A673 (cell line): ENCODE measurements at places on chromosomes 3 and 15.

GRCh38 chr3:78645628-78646310, 1122.0 kb downstream of the ROBO1 start:
- peak; percentile 87 for DNase-seq

DNA sequence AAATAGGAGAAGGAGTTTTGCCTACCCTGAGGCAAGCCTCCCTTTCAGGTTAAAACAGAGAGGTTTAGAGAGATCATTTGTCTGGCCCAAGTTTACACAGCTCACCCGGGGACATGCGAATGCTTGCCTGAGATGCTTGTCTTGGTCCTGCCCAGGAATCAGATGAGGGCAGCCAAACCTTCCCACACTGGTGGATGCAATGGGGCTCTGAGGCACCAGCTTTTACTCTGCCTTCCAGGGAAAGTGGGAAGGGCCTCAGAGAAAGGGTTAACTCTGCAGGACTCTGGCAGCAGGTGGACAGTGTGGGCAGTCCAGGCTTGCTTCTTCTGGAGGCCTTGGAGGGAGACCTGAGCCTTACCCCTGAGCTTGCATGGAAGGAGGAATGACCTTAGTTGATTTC, 90.0 kb downstream of the LRRK1 start:
- DNase-seq, result no peak

DNA sequence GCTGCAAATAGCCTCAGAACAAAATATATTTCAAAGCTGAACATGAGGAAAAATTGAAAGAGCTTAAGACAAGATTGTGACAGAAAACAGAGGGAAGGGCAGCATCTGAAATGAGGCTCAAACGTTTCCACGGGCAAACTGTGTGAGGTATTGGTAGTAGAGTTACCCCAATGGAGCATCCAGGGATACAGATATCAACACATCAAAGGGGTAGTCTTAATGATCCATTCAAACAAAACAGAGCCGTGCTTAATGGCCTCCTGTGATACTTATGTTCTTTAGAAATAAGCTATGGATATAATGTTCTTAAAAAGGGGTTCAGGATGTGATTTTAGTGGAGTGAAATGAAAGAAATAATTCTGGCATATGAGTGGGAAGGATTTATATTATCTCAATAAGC, 430.3 kb upstream of the PDZRN3 start:
- no peak for DNase-seq

DNA sequence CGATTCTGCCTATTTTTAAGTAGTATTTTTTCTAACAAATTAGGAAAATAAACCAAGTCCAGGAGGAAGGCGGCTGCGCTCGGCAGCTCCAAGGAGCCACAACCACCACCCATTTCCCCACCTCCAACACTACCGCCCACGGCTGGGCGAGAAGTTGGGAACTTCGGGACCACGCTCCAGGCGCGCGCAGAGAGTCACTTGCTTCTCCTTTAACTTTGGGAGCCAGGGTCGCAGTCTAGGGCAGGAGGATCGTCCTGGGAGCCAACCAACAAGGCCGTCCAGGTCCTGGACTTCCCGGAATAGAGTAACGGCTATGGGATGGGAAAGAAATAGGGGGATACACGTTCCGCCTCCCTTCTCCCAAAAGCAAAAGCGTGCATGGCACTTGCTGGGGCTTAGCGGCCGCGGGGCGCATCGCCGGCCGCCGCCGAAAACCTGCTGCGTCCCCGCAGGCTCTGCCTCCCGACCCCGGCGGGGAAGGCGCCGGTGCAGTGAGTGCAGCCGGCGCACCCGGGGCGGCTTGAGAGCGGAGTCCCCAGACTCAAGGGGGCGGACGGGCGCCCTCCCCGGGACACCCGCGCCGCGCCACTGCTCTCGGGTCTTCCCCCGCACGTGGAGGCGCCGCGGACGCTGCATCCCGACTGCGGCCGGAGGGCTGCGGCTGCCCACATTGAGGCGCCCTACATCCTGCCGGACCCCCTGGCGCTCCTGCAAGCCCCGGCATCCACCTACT, 699 bp downstream of the MEGF11 start:
- DNase-seq, result peak; percentile 49

DNA sequence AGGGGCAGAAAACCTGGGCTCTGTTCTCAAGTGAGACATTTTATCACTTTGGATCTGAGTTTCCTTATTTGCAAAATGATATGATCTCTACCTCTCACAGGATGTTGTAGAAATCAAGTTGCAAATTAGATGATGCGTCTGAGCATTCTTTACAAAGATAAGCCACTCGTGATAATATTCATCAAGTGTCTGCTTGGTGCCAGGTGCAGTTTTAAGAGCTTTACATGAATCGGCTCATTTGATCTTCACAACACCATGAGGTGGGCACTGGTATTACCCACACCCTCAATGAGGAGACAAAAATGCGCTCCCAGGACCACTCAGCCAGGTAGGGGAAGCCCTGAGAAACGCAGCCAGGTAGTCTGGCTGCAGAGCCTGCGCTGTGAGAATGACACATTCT, 59.1 kb upstream of the CA12 start:
- DNase-seq, result no peak

GRCh38 chr3:124084022-124084881, 92.3 kb upstream of the ROPN1 start:
- DNase-seq, result peak; percentile 17

- DNase-seq, result peak; percentile 35
These were observed 8.9 kb upstream of the SEMA5B start for GRCh38 chr3:123036352-123037014.
